ENCODE measurements at places on chromosomes 2 and 18.

DNA sequence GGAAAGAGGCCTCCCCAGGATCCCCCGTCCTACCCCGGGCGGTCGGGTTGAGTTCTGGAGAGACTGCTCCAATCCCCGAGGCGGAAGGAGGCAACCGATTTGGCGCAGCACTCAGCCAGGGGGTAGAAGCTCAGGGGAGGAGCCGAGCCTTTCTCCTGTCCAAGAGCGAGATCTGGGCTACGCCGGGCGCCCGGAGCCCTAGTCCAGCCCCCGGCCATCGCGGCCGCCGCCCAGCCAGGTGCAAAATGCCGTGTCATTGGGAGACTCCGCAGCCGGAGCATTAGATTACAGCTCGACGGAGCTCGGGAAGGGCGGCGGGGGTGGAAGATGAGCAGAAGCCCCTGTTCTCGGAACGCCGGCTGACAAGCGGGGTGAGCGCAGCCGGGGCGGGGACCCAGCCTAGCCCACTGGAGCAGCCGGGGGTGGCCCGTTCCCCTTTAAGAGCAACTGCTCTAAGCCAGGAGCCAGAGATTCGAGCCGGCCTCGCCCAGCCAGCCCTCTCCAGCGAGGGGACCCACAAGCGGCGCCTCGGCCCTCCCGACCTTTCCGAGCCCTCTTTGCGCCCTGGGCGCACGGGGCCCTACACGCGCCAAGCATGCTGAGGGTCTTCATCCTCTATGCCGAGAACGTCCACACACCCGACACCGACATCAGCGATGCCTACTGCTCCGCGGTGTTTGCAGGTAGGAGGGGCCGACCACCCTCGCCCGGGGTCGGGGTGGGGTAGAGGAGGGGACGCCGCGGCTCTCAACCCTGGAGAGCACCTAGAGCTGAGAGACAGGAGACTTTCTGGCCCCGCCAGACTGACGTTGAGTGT, at the start of gene DYSF:
TSS of gene DYSF (plus strand) at position 158 of the 817 bp plus-strand sequence.
- DNase-seq: no peak

DNA sequence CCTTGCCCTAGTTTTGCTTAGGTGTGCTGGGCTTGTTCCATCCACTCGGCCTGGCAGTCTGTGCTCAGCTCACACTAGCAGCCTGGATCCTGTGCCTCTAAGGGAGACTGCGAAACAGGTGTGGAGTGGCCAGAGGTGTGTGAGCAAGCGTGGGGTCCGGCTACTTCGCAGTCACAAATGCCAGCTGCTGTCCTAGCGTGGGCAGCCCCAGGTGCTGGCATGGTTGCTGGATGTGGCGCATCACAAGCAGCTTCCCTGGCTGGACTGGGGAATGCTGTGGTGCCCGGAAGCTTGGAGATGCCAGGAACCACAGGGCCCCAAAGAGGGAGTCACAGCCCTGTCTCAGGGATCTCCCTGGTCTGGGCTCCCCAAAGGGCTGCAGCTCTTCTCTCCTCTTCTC, 119.0 kb upstream of the TMEFF2 start:
- DNase-seq: no peak

GRCh38 chr18:50154420-50154819, 40.5 kb downstream of the MYO5B start:
- DNase-seq: no peak

GRCh38 chr2:201661366-201661765, 18.1 kb upstream of the TMEM237 start:
- DNase-seq: no peak

DNA sequence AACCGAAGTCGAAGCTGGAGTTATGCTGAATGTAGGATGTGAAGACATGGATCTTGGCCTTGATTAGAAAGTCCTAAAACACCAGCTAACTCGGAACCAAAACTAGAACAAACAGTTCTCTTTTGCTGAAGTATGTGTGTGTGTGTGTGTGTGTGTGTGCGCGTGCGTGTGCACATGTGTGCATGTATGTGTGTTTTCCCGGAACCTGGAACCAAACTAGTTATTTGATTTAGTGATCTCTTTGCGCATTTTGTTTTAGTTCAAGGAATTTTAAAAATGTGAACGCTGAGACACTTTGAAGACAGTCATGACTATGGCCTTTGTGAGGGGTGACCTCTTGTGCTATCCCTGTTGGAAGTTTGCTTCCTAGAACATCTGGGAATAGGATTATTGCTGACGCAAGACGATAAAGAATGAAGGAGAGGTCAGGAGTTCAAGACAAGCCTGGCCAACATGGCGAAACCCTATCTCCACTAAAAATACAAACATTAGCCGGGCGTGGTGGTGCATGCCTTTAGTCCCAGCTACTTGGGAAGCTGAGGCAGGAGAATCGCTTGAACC, 23.8 kb downstream of the FHL2 start:
- DNase-seq: no peak

DNA sequence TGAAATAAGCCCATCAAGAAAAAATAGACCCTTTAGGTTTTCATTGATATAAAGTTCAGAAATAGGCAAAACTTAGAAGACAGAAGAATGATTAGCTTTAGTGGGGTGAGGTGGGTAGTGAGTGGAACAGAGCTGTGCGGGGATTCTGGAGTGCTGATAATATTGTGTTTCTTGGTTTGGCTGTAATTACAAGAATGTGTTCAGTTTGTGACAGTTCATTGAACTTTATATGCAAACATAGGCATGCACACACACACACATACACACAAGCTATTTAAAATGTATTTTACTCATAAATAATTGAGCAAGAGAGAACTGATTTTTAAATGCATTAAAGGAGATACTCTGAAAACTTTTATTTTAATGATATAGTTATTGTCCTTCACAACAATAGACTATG, 17.1 kb downstream of the ARHGAP15 start:
- DNase-seq: no peak

DNA sequence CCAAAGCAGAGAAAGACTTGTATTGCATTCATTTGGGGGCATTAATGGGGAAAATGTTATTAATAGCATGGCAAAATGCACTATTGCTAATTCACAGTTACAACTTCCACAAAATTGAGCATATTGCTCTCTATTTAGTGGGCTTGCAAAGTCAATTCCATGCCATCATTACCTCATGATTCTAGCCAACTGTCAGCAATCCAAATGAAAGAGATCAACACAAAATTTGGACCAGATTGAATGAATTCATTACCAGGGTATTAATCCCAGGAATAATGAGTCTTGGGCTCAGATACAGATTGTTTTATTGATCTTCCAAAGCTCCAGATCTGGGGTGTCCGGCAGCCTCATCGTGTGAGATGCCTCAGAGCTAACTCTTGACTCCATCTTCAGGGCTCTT, 38.3 kb downstream of the NXPH2 start:
- DNase-seq: no peak

DNA sequence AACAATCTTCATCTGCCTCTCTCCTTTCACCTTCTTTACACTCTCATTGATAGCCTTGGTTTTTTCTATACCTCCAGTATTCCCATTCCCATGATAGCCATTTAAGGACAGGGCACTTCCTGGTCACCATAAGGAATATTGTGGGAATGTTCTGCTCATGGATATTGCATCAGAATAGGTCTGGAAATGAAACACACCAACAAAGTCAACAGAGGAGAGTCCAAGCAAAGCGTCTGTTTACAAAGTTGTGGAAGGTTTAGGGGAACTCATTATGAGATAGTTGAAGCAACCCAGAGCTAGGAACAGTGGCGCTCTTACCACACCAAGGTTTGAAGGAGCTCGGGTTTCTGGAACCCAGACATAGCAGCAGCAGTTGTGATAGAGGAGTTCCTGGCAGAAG, 150.3 kb upstream of the TNP1 start:
- no peak for DNase-seq

DNA sequence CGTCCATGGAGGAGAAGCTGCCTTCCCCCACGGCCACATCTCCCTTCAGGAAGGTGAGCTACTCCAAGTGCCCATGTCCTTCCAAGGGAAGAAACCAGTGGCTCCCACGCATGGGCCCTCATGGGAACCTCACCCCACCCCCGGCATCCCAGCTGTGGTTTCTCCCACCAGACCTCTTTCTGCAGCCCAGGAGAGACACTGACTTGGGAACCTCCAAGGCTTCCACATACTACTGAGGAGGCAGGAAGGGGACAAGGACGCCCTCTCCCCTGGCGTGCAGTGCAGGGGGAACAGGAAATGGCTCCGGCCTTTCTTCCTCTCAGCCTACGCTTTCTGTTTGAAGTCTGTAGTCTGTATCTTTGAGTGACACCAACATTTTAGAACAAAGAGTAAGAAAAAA, 104.5 kb upstream of the EPC2 start:
- DNase-seq: no peak

DNA sequence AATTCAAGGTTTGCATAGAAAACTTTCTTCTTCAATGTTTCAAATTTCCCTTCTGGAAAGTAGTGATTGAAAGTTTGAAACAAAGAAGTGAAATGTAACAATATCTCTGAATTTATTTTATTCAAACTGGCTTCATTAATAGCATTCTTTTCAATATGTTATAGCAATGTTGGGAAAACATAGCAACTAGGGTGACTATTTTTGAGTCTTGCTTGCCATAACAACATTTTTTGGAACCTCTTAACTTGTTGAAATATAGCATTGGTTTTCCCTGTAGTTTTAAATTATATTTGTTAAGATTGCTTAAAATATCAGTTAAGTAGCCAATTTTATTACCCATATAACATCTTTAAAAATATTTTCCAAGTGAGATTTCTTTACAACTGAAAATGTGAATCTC, 141.7 kb upstream of the OSR1 start:
- DNase-seq: no peak

DNA sequence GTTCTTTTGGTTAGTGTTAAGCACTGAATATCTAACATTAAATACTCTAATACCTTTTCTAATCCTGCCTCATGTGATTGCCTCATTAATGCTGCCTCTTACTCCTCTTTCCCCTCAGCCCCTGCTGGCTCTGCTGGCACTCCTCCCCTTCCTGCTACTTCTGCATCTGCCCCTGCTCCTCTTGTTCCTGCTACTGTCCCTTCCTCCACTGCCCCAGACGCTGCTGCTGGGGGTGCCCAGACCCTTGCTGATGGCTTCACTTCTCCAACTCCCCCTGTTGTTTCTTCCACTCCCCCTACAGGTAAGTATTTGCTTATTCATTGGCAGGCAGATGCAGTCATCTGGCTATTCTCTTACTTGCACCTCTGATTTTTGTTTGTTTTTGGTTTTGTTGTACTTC, 68.5 kb downstream of the ABI2 start:
- DNase-seq: no peak

DNA sequence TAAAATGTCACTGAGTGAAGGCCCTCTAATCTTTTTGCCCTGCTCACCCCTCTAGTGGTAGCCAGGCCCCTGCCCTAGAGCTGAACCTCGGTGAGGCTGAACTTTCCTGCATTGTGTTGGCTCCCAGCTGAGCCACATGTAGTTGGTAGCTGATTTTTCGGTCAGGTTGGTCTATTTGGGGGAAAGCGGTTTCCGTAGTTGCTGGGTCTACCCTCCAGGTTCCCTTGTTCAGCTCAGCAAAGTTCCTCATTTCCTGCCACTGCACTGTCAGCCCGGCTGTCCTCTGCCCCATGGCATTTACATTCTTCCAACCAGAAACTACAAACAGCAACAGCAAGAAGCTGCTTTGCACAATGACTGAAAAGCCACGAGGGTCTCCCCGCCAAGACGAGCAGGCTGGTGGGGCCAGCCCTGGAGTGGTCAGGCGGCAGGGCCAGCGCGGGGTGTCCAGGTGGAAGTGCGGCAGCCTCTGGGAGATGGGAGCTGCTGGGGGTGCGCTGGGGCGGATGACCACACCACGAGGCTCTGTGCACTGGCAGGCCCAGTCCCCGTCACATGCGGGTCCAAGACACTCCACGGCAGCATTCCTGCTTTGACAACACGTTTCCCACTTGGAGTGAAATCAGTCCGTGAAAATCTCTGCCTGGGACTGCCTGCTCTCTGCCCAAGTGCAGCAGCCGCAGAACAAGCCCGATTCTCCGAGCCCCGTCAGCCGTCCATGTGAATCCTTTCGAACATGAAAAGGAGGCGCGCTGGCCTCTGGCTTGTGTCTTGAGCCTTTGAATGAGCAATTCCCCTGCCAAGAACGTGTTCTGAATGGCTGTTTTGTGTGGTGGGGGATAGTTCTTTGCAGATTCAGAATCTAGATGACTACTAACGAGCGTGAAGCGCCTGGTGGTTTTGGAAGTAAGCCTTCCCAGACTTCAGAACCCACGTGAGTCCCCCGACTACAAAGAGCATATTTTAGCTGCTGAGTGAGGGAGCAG, 159.4 kb downstream of the ASB1 start:
- DNase-seq: no peak

DNA sequence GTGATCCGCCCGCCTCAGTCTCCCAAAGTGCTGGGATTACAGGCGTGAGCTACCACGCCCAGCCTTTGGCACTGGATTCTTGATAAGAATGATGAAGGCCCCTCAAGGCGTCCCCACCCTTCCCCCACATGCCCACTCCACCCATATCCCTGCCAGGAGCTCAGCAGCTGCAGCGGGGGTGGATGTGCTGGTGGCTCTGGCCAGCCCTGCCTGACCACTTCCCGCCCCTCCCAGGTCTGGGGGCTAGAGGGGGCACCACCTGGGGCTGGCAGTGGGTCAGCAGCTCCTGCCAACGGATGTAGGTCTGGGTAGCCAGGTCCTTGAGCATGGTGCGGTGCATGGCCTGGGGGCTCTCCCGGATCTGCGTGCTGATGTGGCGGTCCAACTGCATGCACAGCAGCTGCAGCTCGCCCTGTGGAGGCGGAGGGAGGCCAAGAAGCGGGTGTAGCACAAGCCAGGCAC, 7.8 kb upstream of the SEMA4C start:
- no peak for DNase-seq

Measured in renal cortex interstitium (tissue), 15 donors.